HCT116 (cell line): ENCODE measurements at places on chromosomes 12 and 14. TPM values are rescaled to one million over a fixed set of nuclear protein-coding genes. Genes with fewer than 3 reads are reported as not detected.

PLEK2 gene
- total RNA-seq = 67.6 TPM

AQP6 gene
- not detected for total RNA-seq

FOXN4 gene
- 0.52 TPM for total RNA-seq

- no peak for DNase-seq
Observed at GRCh38 chr12:14366209-14367039, 942 bp downstream of the ATF7IP start.

- peak; percentile 62 for DNase-seq
Observed at GRCh38 chr12:67827820-67828383, 161.3 kb upstream of the IFNG-AS1 start.
